Naive thymus-derived CD8-positive, alpha-beta T cell (primary cell): ENCODE measurements at places on chromosomes 3 and 15. TPM values are rescaled to one million over a fixed set of nuclear protein-coding genes. Genes with fewer than 3 reads are reported as not detected.

DNA sequence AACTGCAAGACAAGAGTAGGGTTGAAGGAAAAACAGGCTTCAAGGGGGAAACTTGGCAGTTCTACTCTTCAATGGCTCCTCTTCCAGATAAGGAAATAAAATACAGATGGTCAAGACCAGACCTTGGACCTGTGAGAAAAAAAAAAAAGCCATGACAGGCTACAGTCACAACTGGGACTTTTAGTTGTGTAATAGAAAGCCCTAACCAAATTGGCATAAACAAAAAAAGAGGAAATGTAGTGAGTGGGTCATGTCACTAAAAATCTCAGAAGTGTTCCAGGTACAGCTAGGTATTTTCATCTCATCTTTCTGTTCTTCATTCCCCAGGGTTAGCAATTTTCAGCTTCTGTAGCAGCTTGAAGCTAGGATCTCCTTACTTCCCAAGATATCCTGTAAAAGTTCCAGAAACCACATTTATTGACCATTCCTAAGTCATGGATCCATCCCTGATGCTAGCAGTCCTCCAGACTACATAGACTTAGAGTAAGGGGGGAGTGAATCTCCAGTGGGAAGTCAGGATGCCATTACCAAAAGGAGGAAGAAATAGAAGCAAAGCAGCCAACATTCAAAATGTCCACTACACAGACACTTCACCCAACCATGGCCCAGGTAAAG is 61.0 kb upstream of the CSTA start:
- H3K36me3 ChIP-seq, result no peaks in the 10 kb centered on the region
- H3K27ac ChIP-seq, result no peak overlapping the region
- no peak overlapping the region for H3K4me3 ChIP-seq
- peaks cover 10% of the 10 kb centered on the region for H3K27me3 ChIP-seq

Gene LMOD3
- 0.06 TPM for polyA plus RNA-seq

- no peaks in the 10 kb centered on the region for H3K4me1 ChIP-seq
- no peaks in the 10 kb centered on the region for H3K36me3 ChIP-seq
- H3K27ac ChIP-seq, result no peak overlapping the region
- H3K27me3 ChIP-seq, result peaks cover 9% of the 10 kb centered on the region
These were observed 392.1 kb downstream of the CACNA2D3 start for GRCh38 chr3:54514416-54514815.

DNA sequence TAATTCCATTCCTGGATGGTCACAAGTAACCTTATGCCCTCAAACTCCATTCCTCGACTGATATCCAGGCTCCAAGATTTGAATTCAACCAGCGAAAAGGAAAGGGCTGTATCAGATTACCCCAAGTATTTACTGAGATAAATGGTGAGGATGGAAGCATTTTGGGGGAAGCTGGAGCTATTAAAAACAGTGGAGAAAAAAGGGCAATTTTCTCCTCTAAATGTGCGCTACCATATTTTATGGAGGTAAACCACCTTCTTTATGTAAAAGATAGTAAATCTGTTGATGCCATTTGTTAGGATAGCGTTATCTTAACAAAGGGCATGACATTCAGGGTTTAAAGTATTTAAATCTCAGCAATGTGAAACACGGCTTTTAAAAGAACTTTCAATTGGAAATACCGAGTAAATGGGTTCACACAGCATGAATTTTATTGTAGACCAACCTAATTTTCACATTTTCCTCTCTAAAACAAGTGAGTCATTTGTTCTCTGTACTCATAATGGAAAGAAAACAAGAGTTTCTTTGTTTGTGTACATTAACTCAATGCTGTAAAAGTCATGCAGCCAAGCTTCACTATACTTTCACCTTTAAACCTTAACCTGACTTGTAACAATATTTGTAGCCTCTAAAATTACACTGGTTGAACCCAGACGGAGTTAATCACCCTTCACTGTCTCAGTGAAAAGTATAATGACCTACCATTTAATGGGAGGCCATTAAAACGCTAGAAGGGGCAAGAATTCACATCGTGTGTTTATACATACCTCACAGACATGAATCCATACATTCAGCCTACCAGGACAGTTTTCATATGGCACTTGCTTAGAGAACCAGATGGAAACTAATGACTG is 773.4 kb downstream of the ROBO1 start:
- no peak for DNase-seq
- H3K36me3 ChIP-seq, result peaks cover 9% of the 10 kb centered on the region
- H3K27ac ChIP-seq, result no peak overlapping the region
- H3K27me3 ChIP-seq, result no peaks in the 10 kb centered on the region

GRCh38 chr3:138455801-138456716 is 21.6 kb downstream of the ESYT3 start:
- peaks cover 4% of the 10 kb centered on the region for H3K27me3 ChIP-seq
- H3K27ac ChIP-seq, result no peak overlapping the region
- no peak overlapping the region for H3K4me3 ChIP-seq
- H3K4me1 ChIP-seq, result peaks cover 2% of the 10 kb centered on the region

Gene ANKRD63
- 0.20 TPM for polyA plus RNA-seq

Gene PRICKLE2
- polyA plus RNA-seq, result not detected

Gene CYP8B1
- polyA plus RNA-seq, result not detected

Gene ST3GAL6
- polyA plus RNA-seq, result not detected

Gene DPPA2
- polyA plus RNA-seq, result not detected

GRCh38 chr3:135246027-135246426 is 451.0 kb downstream of the EPHB1 start:
- no peaks in the 10 kb centered on the region for H3K27me3 ChIP-seq
- H3K27ac ChIP-seq, result no peak overlapping the region
- no peaks in the 10 kb centered on the region for H3K4me1 ChIP-seq
- no peak for DNase-seq

DNA sequence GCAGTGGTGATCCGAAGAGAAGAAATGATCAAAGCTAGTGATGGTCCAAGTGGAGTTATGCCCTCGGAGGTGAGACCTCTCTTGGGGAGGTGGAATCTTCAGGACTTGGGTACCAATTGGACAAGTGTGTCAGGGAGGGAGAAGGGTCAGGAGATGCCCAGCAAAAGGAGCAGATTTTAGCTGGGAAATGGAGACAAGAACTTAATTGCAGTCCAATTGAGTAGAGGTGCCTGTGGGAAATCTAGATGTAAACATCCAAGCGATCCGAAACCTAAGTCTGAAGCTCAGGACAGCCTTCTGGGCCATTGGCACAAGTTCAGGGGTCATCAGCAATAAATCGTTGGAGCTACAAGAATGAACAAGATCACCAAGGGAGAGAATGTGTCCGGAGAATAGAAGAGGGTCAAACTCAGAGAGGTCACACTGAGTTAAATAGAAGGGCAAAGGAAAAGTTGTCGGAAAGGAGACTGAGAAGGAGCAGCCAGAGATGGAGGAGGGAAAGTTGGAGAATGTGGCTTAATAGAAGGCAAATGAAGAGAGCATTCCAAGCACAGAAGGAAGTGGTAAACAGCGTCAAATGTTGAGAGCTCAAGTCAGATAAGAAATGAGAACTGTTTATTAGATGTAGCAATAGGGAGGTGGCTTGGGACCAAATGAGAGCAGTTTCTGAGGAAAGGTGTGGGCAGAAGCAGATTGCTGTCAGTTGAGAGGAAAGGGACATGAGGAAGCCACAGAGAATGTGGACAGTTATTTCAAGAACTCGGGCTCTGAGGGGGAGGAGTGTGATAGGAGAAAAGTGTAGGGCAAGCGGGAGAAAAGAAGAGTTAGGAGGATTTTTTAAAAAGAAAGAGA is 64.2 kb upstream of the FNDC3B start:
- DNase-seq, result no peak
- no peak overlapping the region for H3K4me3 ChIP-seq
- no peaks in the 10 kb centered on the region for H3K36me3 ChIP-seq
- no peaks in the 10 kb centered on the region for H3K4me1 ChIP-seq
- no peaks in the 10 kb centered on the region for H3K27me3 ChIP-seq

- H3K27me3 ChIP-seq, result peaks cover 11% of the 10 kb centered on the region
- H3K27ac ChIP-seq, result peak overlapping the region; percentile 80
- DNase-seq, result peak; percentile 4
- H3K36me3 ChIP-seq, result no peaks in the 10 kb centered on the region
These were observed 455 bp upstream of the ABHD17C start for GRCh38 chr15:80694611-80695098.

Gene XPC
- polyA plus RNA-seq, result 49.6 TPM

Gene CCR8
- not detected for polyA plus RNA-seq

Gene GALNT15
- polyA plus RNA-seq, result not detected

DNA sequence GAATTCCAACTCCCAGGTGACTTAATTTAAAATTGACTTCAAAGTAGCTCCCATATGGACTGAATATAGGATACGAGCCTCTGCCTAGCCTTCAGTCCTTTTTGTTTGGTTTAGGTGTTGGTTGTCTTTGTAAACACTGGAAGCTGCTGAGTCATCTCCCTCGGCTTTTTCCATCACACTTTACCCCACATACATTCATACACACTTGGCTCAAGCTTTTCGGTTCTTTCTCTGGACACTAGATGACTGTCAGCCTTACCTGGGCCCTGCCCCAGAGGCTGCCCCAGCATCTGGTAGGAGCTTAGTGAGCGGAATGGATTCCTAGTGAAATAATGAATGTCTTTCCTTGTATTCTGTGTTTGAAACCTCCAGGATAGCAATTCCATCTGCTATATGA is 201.5 kb upstream of the IL12A start:
- DNase-seq, result no peak
- H3K27ac ChIP-seq, result no peak overlapping the region
- H3K27me3 ChIP-seq, result peaks cover 18% of the 10 kb centered on the region
- H3K4me3 ChIP-seq, result no peak overlapping the region
- no peaks in the 10 kb centered on the region for H3K36me3 ChIP-seq

DNA sequence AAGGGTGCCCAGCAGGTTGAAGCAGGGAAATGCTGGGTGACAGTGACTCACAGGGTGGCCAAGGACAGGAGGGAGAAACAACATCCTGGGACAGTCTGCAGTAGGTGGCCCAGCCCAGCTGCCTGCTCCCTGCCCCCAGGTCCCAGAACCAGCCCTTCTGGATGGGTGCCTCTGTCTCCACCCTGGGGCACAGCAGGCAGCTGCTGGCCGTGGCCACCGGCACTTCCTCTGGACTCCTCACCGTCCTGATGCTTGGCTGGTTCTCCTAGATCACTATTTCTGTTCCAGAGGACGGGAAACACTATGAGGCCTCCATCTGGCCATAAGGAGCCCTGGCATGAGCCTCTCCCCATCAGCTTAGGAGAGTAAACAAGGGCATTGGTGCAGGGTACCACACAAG is 258.9 kb downstream of the XXYLT1 start:
- no peak overlapping the region for H3K4me3 ChIP-seq
- H3K4me1 ChIP-seq, result peaks cover 7% of the 10 kb centered on the region
- no peak for DNase-seq
- no peaks in the 10 kb centered on the region for H3K27me3 ChIP-seq
- no peaks in the 10 kb centered on the region for H3K36me3 ChIP-seq

- H3K4me3 ChIP-seq, result no peak overlapping the region
- peaks cover 30% of the 10 kb centered on the region for H3K27me3 ChIP-seq
- H3K4me1 ChIP-seq, result no peaks in the 10 kb centered on the region
- H3K27ac ChIP-seq, result no peak overlapping the region
- H3K36me3 ChIP-seq, result no peaks in the 10 kb centered on the region
These were observed 76.4 kb upstream of the SCN5A start for GRCh38 chr3:38725726-38726419.

DNA sequence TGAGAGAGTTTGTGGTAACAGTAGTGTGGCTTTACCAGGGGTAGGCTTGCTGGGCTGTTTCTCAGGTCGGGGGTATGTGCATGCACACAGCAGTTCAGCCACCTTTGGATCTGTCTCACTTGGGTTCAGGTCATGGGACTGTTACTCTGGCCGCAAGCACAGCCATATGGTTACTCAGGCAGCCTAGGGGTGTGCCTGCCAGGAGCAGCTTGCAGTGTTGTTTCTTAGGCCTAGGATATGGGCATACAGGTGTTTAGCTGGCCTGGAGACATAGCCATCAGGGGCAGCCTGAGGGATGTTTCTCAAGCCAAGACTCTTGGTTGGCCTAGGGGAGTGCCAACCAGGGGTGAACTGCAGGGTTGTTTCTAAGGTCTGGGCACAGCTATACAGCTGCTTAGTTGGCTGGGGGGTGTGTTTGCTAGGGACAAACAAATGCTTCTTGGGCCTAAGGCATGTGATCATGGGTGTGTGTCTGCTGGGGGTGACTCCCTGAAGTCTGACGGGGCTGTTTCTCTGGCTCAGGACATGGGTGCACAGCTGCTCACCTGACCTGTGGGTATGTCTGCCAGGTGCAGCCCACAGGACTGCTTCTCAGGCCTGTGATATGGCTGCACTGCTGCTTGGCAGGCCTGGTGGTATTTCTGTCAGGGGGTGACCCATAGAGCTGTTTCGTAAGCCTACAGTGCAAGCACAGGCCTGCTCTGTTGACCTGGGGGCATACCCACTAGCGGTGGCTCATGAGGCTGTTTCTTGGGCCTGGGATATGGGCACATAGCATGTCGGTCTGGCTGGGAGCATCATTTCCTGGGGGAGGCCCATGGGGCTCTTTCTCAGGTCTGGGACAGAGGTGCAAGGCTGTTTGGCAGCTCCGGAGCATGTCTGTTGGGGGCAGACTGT is 168.0 kb upstream of the THRB start:
- peaks cover 1% of the 10 kb centered on the region for H3K4me1 ChIP-seq
- H3K27ac ChIP-seq, result no peak overlapping the region
- no peak overlapping the region for H3K4me3 ChIP-seq
- H3K36me3 ChIP-seq, result no peaks in the 10 kb centered on the region
- H3K27me3 ChIP-seq, result no peaks in the 10 kb centered on the region

Gene IVD
- polyA plus RNA-seq, result 49.5 TPM

Gene CHL1
- not detected for polyA plus RNA-seq

Gene ARHGAP11A
- 2.5 TPM for polyA plus RNA-seq

- H3K4me3 ChIP-seq, result no peak overlapping the region
- no peaks in the 10 kb centered on the region for H3K4me1 ChIP-seq
- H3K27ac ChIP-seq, result no peak overlapping the region
- H3K27me3 ChIP-seq, result no peaks in the 10 kb centered on the region
- H3K36me3 ChIP-seq, result no peaks in the 10 kb centered on the region
These were observed 493.9 kb upstream of the KCNMB2 start for GRCh38 chr3:178042376-178042775.

Gene ITIH3
- 0.40 TPM for polyA plus RNA-seq

GRCh38 chr15:91099616-91099994 is 452 bp upstream of the SV2B start:
- H3K4me1 ChIP-seq, result peaks cover 26% of the 10 kb centered on the region
- peak overlapping the region; percentile 83 for H3K4me3 ChIP-seq
- no peak overlapping the region for H3K27ac ChIP-seq
- peak; percentile 7 for DNase-seq
- peaks cover 68% of the 10 kb centered on the region for H3K27me3 ChIP-seq

GRCh38 chr3:52454938-52455282 is 494 bp upstream of the NISCH start:
- peaks cover 19% of the 10 kb centered on the region for H3K4me1 ChIP-seq
- no peak for DNase-seq
- peak overlapping the region; percentile 88 for H3K4me3 ChIP-seq
- H3K36me3 ChIP-seq, result peaks cover 10% of the 10 kb centered on the region

- H3K4me1 ChIP-seq, result peaks cover 64% of the 10 kb centered on the region
- peaks cover 42% of the 10 kb centered on the region for H3K36me3 ChIP-seq
- H3K27ac ChIP-seq, result no peak overlapping the region
- no peaks in the 10 kb centered on the region for H3K27me3 ChIP-seq
- no peak for DNase-seq
These were observed 40.1 kb downstream of the VGLL4 start for GRCh38 chr3:11603628-11604027.
